ENCODE measurements at places on chromosomes 4 and X.

DNA sequence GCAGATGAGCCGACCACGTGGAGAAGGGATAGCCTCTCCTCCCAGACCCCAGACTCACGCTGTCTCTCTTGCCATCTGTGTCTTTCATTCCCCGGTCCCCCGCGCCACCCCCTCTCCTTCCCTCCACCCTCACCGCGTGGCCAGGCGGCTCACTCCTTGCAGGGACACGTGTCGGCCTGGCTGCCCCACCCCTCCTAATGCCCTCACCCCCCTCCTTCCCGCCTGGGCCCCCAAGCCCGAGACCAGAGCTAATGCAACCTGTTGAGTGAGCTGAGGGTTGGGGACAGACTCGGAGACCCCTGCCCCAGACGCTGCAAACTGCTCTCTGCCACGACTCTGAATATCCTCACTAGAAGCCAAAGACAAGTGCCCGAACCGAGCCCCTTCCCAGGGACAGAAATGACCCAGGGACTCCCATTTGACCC is 1.8 kb downstream of the SLC38A5 start:
- no peak for DNase-seq

- DNase-seq, result no peak
Measured at GRCh38 chrX:68945603-68946228, 116.9 kb downstream of the EFNB1 start.

DNA sequence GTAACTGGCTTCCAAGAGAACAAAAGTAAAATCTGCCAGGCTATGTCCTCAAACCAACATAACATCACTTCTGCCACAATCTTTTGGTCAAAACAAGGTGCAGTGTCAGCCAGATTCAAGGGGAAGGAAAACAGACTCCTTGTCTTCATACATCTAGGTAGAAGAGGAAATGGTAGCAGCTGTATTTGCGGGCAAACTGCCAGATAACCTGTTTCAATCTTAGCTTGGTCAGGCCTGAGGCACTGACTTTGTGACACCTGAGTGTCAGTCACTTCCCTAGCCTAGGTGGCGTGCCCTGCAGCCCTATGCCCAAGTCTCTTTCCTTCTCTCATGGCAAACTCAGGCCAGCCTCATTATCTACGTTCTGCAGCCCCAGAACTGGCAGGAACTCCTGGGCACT is 146.2 kb upstream of the JADE1 start:
- DNase-seq, result no peak

GRCh38 chrX:105618393-105619101 is 203.8 kb upstream of the NRK start:
- DNase-seq, result no peak

DNA sequence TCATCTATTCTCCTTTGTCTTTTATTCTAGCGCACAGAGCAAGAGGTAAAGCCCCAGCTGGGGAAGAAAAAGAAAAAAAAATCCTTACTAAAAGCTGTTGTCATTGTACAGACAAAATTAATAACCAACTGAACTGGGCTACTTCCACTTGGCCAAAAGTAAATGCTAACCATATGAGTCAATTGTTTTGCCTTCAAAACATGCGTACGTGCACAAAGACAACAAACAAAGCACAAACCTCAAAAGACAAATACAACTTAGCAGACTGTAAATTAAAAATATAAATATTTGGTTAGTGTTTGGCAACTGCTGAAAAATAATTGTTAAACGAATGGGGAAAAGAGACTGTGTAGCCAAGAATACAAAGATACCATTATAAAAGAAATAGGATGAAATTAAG is 5.9 kb downstream of the EDA2R start:
- no peak for DNase-seq

GRCh38 chr4:7460566-7460965 is 25.8 kb upstream of the PSAPL1 start:
- no peak for DNase-seq

DNA sequence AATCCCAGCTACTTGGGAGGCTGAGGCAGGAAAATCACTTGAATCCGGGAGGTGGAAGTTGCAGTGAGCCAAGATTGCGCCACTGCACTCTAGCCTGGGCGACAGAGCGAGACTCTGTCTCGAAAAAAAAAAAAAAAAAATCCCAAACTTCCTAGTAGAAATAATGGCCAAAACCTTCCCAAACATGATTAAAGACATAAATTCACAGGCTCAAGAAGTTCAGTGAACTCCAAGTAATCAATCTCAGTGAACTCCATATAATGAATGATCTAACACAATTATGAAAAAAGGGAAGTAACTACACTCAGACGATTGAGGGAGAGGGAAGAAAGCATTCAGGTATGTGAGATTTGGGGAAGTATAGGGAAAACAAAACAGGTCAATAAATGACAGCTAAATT is 6.5 kb downstream of the FUNDC1 start:
- DNase-seq, result no peak

- DNase-seq, result no peak
Measured at GRCh38 chr4:133592106-133592505, 443.0 kb downstream of the PCDH10 start.

DNA sequence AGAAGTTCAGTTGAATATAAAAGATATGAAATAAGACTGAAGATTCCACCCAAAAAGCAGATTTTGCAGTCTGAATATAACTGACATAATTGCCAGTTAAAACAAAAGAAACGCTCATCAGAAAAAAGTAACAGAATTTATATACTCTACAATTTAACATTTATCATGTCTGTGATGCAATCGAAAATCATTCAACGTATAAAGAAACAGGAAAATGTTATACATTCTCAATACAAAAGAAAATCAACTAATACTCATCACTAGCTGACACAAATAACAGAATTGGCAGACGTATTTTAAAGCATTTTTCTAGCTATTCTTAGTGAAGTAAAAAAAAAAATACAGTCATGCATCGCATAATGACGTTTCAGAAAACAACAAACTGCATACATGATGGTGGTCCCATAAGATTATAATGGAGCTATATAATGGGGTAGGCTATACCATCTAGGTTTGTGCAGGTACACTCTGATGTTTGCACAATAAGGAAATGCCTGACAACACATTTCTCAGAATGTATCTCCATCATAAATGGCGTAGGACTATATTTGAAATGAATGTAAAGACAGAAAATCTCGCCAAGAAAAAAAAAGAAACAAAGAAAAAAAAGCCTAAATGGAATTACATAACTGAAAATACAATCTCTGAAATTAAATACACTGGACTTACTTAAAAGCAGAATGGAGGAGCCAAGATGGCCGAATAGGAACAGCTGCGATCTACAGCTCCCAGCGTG is 34.3 kb downstream of the OR13H1 start:
- DNase-seq, result no peak

- no peak for DNase-seq
Measured at GRCh38 chr4:41134581-41134980, 79.8 kb downstream of the APBB2 start.

GRCh38 chrX:151697522-151697921 is 2.3 kb downstream of the PRRG3 start:
- DNase-seq, result no peak

GRCh38 chr4:74453829-74454742 is 9.2 kb downstream of the AREG start:
- DNase-seq, result no peak

GRCh38 chr4:158599765-158600498 is 71.8 kb downstream of the C4orf46 start:
- DNase-seq, result no peak

DNA sequence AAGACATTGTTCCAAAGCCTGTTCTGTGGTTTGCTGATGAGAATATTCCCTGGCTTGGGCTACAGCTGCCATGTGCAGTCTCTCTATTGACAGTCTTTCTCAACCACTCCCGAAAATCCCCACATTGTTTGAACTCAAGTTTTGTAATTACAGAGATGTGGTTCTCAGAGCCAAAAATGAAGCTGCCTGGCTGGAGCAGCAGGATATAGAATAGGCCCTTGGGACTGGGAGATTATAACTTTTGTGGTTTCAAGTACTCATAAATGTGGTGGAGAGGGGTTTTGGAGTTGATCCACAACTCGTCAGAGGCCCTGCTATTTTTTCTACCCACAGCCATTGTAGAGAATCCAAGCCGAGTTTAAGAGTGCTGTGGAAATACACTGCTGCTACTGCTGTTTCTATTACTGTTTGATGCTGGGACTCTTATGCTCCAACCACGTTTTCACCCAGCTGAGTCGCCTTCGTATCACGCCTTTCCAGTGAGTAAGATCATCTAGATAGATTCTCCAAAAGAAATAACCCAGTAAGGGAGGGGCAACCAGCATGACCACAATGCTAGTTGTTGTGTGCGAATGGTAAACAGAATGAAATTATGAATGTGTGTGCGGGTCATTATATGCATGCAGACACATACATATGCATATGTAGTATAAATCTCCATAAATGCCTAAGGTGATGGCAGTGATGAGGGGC is 57.1 kb upstream of the ATXN3L start:
- DNase-seq, result no peak

DNA sequence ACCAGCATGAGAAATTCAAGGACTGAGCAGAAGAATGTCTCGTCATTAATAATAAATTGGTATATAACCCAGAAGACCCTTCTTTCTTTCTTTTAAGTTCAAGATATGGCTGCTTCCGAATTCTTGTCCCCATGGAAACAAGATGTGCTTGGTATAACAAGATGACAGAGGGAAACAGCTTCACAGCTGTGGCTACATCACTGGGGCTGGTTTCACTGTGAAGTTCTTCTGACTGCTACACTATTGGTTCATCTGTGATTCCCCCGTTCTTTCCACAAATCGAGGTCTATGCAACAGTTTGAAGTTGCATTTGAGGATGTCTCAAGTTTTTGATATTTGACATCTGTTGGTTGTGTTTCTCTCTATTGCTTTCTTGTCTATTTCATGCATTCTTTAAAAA is 12.3 kb upstream of the DTHD1 start:
- no peak for DNase-seq

Data from Panc1 (cell line).